ENCODE measurements at places on chromosomes 7 and 10.

- no peak for DNase-seq
These were observed 593.3 kb downstream of the POM121L12 start for GRCh38 chr7:53628775-53629174.

DNA sequence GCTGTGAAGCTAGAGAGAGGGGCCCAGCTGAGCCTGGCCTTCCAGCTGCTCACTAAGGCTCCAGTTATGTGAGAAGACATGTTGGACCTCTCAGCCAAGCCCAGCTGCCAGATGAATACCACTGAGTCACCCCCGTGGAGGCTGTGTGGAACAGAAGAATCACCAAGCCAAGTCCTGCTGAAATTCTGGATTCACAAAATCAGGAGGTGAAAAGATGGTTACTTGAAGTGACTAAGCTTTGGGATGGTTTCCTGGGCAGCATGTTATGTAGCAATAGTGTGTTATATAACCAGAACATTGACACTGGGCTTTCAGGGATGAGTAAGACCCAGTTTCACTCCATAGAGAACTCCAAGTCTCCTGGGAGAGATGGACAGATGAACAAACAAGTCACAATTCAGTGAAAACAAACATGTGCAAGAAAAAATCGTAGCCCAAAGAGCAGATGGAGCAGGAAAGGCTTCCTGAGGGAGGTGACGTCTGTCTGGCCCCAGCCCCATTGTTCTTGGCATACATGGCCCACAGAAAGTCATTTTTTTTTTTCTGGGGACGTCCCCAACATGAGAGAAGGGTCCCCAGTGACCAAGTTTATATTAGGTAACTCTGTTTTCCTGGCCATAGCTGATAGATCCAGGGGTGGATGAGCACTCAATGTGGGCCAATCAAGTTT lies 64.1 kb upstream of the PDZD8 start:
- DNase-seq: no peak

GRCh38 chr10:9605231-9605630 lies 1412.4 kb upstream of the CELF2 start:
- DNase-seq: no peak

DNA sequence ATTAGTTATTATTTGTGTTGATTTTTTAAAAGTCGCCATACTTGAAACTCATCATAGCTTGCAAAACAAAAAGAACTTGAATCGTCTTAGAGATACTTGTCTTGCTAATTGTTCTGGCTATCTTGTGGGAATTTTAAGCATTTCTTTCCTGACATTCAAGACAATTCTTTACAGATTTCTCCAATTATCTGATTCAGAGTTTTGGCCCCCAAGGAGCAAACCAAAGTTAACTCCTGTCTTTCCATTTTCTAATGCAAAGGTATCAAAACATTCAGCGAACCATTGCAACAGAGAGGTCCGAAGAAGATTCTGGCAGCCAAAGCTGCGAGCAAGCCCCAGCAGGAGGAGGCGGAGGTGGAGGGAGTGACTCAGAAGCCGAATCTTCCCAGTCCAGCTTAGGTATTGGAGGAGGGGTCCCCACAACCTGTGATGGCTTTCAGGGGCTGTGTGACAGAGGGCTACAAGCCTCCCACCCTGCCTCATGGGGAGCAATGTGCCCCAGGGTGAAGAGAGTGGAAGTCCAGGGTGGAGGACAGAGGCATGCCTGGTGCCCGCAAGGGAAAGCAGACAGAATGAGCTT lies 119.4 kb upstream of the STK17A start:
- no peak for DNase-seq

GRCh38 chr7:209906-210305 lies 17.5 kb downstream of the FAM20C start:
- DNase-seq: no peak

- no peak for DNase-seq
These were observed 204.4 kb upstream of the CCDC6 start for GRCh38 chr10:60110739-60111138.

GRCh38 chr7:37825038-37825437 lies 23.4 kb upstream of the NME8 start:
- no peak for DNase-seq

DNA sequence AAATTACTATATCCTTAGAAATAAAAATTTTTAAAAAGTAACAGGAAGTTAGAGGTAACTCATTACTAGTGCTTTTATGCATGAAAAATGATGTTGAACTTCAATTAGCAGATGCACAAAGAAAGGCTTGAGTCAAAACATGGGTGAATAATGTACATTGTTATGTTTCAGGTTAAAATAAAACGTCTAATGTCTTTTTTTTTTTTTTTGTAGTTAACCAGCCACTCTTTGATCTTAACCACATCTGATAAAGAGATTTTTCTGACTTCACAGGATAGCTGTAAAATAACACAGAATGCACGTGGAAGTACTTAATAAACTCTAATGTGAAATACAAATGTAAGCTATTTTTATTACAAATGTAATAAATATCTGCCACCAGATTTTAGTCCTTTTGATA lies 61.7 kb downstream of the GSAP start:
- DNase-seq: no peak

All from amygdala (tissue), 56 donors.